ENCODE measurements at places on chromosomes 6 and 20.

- DNase-seq = no peak
Observed at GRCh38 chr20:62120990-62121775, 1.1 kb upstream of the LSM14B start.

GRCh38 chr20:61767761-61768494 lies 297.8 kb downstream of the TAF4 start:
- no peak for DNase-seq

GRCh38 chr6:132483779-132484679 lies 28.9 kb downstream of the STX7 start:
- peak; percentile 64 for DNase-seq

GRCh38 chr6:116461932-116462885 lies 1.0 kb downstream of the CALHM6 start:
- peak; percentile 68 for DNase-seq

DNA sequence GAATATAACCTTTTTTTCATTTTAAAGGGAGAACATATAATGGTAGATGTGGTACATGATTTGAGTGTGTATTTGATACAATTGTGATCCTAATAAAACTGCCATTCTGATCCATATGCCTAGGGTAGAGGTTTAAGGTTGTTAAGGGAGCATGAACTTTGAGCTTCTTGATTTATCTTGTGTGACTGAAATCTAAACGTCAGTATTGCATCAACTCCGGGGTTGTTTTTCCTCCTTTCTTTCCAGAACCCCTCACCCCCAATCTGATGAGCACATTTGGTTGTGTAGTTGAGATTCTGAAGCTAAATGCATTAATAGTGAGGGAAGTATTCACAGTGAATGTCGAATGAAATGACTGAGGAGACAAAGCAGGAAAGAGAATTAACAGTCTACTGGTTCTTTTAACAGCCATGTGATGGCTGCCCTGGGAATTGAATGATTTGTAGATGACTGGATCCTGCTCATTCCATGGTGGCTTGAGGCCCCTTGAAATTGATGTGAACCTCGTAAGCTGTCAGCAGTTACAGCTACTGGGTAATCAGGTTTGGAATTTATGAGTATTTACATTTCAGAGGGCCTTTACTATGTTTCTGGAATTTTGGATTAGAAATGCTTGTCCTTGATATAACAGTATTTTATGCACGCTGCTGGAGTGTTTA lies 44.8 kb downstream of the FARS2 start:
- no peak for DNase-seq

GRCh38 chr20:5171790-5172164 lies 45.0 kb downstream of the CDS2 start:
- DNase-seq = no peak

GRCh38 chr20:37990571-37991151 lies 42.6 kb downstream of the TTI1 start:
- no peak for DNase-seq

- peak; percentile 41 for DNase-seq
Observed at GRCh38 chr6:118705544-118706491, 54.4 kb upstream of the CEP85L start.

- DNase-seq = no peak
Observed at GRCh38 chr6:10194816-10195672, 219.8 kb downstream of the TFAP2A start.

GRCh38 chr6:25278914-25279747 lies at the start of gene CARMIL1:
Gene CARMIL1 (plus strand): TSS chr6:25279374. CDS start chr6:25279796, 422 bp downstream.
- peak; percentile 69 for DNase-seq

GRCh38 chr20:53741726-53742028 lies 148.0 kb upstream of the ZNF217 start:
- no peak for DNase-seq

DNA sequence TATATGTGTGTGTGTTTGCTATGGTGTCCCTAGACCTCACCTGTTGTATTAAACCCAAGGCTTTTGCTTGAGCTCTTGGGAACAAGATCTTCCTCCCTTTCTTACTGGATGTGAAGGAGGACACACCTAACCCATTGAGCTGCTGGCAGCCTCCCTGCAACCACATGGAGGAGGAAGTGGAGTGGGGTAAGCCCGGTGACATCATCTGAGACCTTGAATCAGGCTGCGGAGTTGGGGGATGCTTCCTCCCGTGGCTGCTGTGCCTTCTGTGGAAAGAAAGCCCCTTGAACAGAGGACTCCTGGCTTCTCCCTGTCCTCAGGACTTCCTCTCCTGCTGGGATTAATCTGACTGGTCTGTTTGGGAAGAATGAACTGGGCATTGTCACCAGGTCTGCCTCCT lies 3.3 kb downstream of the CST11 start:
- no peak for DNase-seq

DNA sequence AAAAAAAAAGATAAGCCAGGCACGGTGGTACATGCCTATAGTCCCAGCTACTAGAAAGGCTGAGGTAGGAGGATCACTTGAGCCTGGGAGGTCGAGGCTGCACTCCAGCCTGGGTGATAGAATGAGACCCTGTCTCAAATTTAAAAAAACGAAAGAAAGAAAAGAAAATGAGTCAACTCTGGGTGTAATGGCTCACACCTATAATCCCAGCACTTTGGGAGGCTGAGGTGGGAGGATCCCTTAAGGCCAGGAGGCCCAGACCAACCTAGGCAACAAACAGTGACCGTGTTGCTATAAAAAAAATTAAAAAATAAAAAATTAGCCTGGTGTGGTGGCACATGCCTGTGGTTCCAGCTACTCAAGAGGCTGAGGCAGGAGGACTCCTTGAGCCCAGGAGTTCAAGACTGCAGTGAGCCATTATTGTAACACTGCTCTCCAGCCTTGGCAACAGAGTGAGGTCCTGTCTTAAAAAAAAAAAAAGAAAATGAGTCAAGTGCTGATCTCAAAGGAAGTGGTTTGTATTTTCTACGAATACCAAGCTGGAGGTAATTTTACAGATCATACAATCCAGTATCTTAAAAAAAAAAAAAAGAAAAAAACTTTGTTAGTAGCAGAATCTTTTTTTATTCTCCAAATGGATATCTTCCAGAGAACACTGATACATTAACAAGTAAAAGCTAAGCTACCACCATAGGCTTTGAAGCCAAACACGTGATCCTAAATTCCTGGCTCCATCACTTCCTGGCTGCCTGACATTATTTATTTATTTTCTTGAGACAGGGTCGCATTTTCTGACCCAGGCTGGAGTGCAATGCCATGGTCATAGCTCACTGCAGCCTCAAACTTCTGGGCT lies 5.7 kb downstream of the COMMD7 start:
- no peak for DNase-seq

- DNase-seq = no peak
Observed at GRCh38 chr6:158687506-158687905, 37.7 kb downstream of the SYTL3 start.

DNA sequence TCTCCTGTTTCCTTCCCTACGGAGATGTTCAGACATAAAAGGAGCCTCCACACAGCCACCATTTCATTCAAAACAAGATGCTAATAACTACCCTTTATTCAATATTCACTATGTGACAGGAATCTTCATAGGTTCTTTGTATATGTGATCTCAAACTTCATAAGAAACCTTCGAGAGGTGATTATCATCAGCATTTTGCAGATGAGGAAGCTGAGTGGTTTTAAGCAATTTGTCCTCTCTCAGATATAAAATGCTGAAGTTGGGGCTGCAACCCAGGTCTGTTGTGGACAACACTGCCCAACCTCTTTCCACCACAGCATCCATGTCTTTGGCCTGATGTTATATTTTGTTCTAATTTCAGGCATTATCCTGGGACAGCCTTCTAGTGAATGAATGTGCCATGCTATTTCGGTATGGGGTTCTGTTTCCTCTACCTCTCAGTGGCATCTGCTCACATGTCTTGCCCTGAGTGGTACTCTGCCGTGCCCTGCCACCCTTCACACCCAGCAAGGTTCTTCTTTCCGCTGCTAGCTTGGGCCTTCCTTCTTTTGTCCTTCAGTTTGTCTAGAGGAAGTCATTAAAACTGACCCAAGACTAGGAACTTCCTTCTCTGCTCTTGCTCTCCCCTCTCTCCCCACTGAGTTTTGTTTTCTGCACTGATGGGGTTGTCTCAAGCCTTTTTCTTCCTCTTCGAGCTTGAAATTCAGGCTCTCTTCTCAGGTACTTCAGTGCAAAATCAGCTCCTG lies 300.9 kb upstream of the PRDM1 start:
- DNase-seq = no peak

DNA sequence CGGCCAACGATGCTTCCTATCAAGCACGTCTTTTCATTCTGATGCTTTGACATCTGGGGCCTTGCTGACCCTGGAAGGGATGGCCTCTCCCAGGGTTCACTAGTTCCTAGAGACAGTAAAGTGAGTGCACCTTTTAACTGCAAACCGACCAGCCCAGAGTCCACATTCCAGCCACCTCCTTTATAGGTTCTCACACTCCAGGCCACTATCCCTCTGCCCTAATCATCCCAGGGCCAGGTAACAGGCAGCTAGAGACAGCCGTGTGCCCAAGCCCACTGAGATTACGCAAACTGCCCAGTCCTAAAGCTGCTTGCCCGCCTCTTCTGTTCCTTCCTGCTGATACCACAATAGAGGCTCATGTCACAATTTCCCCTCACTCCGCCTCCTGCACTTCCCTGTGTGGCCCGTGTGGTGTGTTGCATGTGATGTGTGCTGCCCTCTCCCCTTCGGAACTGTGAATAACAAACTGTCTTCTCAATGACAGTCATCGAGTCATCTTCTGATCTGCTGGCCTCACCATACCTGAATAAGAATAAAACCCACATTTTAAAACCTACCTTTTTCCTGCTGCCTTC lies 123.7 kb upstream of the EXOC2 start:
- DNase-seq = no peak

DNA sequence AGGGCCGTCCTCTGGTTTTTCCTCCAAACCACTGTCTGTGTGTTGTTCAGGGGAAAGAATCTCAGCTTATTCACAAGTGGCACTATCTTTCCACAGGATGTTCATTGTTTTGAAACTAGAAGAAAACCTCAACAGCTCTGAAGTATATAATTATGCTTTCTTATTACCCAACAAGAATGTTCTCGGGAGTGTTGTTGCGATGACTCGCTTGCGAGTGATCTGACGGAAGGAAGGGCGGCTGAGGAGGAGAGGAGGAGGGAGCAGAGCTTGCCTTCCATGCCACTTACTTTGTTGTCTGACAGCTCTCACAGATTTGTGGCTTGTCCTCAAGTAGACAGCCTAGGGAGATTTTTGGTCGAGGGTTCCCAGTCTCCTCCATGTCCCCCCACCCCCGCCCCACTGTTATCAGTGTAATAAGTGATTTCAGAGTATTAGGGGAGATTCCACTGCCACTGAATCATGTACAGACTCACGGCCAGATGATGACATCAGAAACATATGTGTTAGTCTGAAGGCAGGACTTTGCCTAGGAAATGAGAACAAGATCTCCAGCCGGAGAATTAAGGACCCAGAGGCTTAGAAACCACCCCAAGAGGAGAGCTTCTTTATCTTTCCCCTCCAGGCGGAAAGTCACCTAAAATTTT lies 80.7 kb upstream of the CCN6 start:
- DNase-seq = no peak

DNA sequence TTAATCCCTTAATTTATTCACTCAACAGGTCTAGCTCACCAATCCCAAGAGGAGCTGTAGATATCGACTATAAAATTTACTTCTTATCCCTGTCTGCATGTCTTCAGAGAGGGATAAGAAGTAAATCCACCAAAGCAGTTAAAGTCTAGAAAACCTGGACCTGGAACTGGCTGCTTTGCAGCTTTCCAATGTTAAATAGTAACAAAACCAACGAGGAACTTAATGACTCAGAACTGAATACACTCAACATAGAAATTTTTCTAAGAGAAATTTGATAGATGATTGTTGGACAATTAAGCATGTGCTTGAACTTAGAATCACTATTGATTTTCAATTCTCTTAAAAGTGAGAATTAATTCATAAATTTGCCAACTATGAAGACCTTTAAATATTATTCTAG lies 11.5 kb upstream of the TMEM244 start:
- DNase-seq = no peak

DNA sequence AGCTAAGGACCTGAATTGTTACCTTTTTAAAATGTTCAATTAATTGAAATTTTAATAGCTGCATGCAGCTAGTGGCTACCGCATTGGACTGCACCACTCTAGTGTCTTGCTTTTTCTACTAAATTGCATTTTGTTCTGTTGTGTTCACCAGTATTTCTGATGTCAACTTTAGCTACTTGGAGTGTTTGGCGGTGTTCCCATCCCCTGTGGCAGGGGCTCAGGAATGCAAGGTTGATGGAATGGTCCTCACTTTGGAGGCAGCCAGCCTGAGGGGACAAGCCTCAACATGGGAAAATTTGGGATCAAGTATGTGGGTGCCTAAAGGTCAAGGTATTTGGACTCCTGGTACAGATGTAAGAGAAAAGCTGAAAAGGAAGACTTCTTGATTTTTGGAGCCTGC lies 230.1 kb upstream of the PRND start:
- no peak for DNase-seq

DNA sequence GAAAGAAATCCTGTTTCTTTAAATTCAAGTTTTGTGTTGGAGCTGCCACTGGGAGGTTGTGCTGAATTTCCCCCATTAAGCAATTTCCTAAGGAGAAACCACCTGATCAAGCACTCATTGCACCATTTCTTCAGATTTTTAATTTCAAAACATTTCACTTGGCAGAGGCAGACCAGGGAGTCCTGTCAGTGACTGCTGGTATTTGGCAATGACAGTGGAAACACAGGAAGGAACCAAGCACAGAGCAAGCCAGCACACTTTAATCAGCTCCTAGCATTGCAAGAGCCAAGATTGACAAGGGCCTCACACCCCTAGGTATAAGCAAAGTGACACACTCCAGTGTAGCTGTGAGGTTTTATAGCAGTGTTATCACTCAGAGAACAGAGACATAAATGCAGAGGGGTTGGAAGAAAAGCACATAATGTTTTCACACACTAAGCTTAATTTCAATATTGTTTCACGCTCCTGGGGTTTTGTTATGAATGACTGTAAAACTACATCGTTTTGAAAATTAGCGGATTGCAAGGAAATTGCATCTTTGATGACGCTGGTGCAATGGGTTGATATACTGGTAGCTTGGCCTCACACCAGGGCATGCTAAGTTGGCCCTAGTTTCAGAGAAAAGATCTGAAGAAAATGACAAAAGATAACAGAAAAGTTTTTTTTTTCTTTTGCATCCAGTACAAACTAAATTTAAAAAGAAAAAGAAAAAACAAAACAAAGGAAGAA lies 768.4 kb downstream of the TFAP2A start:
- no peak for DNase-seq

DNA sequence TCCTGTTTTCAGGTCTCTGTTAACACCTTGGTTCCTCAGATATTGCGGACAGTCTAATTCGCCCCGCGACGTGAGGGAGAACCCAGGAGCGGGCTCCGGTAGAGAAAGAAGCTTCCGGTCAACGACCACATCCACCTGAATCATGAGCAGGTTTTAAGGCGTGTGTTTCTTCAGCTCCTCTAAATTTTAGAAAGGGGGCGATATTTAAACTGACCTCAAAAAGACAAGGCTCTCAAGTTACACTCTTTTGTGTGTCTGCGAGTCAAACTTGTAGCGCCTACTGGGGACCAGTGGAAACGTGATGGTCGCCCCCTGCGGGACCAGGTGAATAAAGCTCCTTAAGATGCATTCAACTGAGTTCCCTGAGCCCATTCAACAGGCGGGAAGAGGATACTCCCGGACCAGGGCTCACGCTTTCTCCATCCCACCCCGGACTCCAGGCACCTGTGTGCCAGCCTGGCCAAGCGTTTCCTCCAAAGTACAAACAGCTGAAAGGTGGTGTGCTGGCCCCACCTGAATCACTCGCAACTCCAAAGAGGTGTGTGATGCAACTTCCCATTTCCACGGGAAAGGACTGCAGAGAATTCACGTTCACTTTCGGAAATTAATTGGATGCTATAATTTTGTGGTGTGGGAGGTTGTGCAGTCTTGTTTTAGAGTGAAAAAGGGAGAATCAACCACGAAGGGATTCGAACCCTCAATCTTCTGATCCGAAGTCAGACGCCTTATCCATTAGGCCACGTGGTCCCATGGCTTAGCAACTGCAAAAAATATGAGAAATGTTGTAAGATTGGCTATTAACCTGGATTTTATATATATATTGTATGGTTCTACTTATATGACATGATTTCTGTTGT lies 17.0 kb downstream of the GPX5 start:
- peak; percentile 87 for DNase-seq
